Immature natural killer cell (primary cell): ENCODE measurements at places on chromosomes 2 and 18. TPM values are rescaled to one million over a fixed set of nuclear protein-coding genes. Genes with fewer than 3 reads are reported as not detected.

The ALK gene
- polyA plus RNA-seq: not detected

The SCN2A gene
- polyA plus RNA-seq: not detected

The L3MBTL4 gene
- polyA plus RNA-seq: 4.1 TPM

The RNU2-63P gene
- polyA plus RNA-seq: not detected

The CLEC4F gene
- not detected for polyA plus RNA-seq

The UGT1A7 gene
- polyA plus RNA-seq: not detected

The ANKRD30B gene
- not detected for polyA plus RNA-seq

The CNTNAP5 gene
- not detected for polyA plus RNA-seq

The IGFBP2 gene
- 0.70 TPM for polyA plus RNA-seq

The IL36B gene
- polyA plus RNA-seq: not detected

The NCKAP5 gene
- not detected for polyA plus RNA-seq

The COL6A3 gene
- polyA plus RNA-seq: 0.04 TPM

The CD28 gene
- 0.37 TPM for polyA plus RNA-seq
